ENCODE measurements at places on chromosomes 4 and X.
A peak's percentile ranks its signal among the peaks of the same experiment; 100 is the strongest.

DNA sequence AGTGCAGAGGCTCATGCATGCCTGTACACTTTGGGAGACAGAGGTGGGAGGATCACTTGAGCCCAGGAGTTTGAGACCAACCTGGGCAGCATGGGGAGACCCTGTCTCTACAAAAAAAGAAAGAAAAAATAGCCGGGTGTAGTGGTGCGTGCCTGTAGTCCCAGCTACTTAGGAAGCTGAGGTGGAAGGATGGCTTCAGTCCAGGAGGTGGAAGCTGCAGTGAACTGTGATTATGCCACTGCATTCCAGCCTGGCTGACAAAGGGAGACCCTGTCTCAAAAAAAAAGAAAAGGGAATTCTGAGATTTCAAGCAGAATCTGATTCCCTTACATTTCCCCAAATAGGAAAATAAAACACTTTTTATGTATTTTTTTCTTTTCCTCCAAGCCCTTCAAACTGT, 83.5 kb downstream of the SYNPO2 start:
- no peak for DNase-seq

- DNase-seq, result no peak
Measured at GRCh38 chr4:172983631-172984030, 185.0 kb upstream of the GALNT7 start.

DNA sequence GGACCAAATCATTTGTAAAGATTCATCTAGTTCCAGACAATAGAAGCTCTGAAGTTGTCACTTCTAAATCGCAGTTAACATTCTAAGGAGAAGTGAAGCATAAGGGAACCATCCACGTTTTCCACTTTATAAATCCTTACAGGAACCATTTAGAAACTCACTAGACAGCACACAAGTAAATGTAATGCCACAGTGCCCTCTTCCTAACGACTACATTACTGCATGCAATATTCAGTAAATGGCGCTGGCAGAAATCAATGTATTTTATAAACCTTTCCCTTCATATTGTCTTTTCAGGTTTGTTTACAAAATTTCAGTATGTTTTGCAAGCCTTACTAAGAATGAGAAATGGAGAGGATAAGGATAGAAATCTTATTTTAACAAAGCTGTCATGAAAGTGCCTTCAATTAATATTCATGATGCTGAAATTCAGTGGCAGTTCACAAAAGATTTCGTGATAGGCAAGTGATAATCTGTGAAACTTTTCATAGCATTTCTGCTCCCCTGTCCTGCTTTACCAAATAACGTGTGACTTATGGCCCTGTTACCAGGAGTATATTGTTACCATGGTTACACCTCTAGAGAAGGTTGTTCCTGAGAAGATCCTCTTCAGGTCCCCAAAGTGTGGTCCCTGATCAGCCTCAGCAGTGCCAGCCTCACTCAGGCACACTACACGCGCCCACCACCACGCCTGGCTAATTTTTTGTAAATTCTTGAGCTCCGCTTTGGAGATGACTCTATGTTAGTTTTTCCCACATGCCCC, 54.2 kb downstream of the TMA16 start:
- DNase-seq, result peak; percentile 65

- DNase-seq, result no peak
Measured at GRCh38 chr4:187065396-187065795, 341.7 kb upstream of the FAT1 start.

DNA sequence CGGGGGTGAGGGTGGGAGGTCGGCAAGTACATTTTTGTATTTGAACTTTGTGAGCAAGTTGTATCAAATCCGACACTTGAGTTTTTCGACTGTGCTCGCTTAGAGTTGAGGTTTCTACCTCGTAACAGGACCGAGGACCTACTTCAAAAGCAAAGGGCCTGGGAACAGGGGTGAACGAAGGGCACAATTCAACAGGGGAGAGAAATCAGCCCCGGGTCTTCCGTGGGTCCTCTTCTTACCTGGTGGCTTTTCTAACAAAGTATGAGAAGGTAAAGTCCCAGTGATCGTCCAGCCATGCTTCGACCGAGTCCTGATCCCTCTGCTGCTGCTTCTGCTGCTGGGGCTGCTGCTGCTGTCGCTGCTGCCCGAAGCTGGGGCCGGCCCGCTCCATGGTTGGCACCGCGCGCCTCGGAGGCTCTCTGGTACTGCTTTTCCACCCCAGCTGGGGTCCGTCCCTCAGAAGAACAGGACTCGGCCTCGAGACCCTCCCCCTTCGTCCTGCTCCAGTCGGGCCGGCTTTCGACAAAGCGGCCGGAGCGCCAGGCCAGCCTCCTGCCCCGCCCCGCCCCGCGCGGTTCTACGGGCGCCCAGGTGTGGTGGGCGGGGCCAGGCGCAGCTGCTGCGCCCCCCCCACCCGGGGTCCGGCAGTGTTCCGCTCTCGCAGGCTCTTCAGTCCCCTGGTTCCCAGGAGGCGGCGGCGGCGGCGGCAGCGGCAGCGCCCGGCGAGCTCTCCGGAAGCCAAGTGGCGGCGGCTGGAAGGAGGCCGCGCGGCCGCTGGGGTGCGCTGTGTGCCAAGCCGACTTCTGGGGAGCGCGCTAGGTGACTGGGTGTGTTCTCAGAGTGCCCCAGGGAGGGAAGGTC, at the start of gene PDE5A:
PDE5A (minus strand) TSS at position 524 of the 861 bp plus-strand sequence; CDS start at position 391, 133 bp downstream.
- peak; percentile 76 for DNase-seq

- DNase-seq, result no peak
Measured at GRCh38 chr4:84032372-84032771, 466.7 kb downstream of the NKX6-1 start.

- no peak for DNase-seq
Measured at GRCh38 chr4:62087706-62088105, 887.6 kb downstream of the ADGRL3 start.

DNA sequence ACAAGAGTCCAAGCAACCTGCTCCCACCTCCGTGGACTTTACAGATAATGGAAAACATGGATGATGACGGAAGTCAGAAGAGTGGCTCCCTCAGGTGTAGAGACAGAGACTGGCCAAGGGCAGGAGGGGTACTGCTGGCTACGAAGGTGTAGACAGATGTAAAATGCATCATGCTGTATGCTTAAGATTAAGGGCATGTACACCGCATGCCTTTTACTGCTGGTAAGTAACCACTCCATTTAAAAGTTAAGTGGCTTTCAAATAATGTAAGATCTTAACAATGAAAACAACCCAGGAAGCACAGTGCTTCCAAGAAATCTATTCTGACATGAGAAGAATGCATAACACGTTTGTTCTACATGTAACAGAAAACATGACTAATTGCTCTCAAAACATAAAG, 76.9 kb upstream of the FAM9B start:
- DNase-seq, result no peak

DNA sequence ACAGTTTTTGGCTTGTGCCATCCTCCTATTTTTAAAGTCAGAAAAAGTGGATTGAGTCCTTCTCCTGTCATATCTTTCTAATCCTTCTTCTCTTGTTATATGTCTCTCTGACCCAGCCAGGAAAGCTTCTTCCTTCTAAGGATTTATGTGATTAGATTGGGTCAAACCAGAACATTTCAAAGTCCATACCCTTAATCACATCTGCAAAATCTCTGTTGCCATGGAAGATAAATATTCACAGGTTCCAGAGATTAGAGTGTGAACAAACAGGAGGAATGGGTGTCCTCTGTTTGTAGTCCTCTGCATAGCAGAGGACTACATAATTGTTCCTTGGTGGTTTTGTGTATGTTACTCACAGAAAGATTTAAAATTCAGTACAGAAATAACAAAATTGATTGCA, 421.2 kb downstream of the EPHA5 start:
- no peak for DNase-seq

Measured in CD4-positive, alpha-beta T cell treated with Interleukin-17A for 1 hour (primary cell).